Activated CD4-positive, alpha-beta T cell treated with anti-CD3 and anti-CD28 coated beads, Interleukin-2, amount 50 U/mL, for 1 hour (primary cell): ENCODE measurements at places on chromosomes 7 and 10.

DNA sequence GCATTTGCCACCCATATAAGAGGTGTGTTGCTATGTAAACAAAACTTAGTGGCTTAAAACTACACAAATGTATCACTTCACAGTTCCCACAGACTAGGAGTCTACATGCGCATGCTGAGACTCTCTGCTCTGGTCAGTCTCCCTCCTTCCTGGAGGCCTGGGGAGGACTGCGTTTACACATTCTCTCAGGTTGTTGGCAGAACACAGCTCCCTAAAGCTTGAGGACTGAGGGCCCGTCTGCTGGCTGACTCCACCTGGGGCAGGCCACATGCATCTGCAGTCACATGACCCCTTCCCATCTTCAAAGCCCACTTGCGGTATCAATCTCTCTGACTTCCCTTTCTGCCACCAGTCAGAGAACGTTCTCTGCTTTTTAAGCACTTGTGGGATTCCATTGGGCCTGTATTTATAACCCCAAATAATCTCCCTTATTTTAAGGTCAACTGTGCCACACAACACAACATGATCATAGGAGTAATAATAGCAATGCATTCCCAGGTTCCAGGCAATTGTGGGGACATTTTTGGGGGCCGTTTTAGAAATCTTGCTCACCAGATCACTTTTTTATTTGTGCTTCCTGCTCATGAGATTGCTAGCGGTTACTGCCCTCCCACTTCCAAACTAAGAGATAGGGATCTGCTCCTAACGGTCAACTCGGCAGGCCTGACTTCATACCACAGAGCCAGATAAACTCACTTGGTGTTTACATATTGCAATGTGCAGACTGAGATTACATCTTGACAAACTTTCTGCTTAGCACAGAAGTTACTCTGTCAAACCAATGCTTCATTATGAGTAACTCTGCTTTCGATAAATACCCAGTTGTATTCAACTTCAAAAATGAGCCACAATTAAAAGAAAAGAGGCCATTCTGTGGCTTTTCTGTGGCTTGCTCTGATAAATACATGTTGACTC is 96.3 kb downstream of the ALOX5 start:
- DNase-seq: peak; percentile 48

GRCh38 chr10:132363921-132364593 is 32.1 kb downstream of the LRRC27 start:
- no peak for DNase-seq

GRCh38 chr10:68423522-68423921 is 16.4 kb upstream of the RUFY2 start:
- DNase-seq: peak; percentile 8

- DNase-seq: no peak
These were observed 11.8 kb upstream of the ZMIZ2 start for GRCh38 chr7:44736896-44737295.

- DNase-seq: no peak
These were observed 63.0 kb downstream of the PIP4K2A start for GRCh38 chr10:22651276-22651980.

DNA sequence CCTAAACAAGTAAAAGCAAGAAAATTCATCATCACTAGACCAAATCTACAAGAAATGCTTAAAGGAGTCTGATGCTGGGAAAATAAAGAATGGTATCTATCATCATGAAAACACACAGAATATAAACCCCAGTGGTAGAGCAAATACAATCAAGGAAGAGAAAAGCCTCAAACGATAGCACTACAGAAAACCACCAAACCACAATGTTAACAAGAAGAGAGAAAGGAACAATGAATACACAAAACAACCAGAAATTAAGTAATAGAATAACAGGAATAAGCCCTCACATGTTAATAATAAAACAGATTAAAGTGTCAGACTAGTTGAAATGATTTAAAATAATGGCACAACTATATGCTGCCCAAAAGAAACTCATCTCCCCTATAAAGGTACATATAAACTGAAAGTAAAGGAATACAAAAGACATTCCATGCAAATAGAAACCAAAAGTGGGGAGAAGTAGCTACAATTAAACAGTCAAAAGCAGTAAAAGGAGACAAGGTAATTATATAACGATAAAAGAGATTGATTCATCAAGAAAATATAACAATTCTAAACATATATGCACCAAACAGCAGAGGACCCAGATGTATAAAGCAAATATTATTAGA is 77.3 kb downstream of the JMJD1C start:
- no peak for DNase-seq

DNA sequence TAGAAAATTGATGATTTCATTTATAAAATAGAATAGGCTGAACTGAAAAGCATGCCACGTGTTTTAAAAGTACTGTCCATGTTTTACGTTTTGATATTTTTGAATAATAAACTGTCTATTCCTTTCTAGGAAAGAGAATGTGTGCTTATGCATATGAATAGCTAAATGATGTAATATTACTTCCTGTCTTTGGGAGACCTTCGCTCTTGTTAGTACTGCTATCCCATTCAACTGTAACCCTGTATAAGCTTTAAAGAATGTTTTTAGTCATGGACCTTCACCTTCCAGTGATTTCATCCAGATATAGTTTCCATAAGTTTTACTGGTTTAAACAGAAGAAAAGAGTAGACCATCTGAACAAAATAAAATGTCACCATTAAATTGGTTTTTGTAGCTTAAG is 274.4 kb upstream of the SEMA3A start:
- DNase-seq: no peak

DNA sequence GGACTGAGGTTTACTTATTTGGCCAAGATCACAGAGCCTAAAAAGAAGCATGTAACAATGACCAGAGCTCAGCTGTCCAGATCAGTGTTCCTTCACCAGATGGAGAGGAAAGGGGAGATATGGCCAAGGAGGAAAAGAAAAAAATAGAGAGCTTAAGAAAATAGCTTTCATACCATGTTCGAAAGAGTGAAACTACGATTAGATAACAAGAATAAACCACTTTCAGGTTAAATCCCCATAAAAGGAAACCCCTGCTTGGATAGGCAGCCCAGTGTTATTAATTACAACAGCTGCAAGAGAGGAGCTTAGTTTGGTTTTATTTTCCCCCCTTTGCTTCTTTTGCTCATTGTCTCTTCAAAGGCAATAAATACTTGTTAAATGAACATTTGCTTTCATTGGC is 160.8 kb downstream of the ZNF438 start:
- no peak for DNase-seq

GRCh38 chr7:134414109-134414508 is 44.8 kb downstream of the AKR1B1 start:
- DNase-seq: no peak

DNA sequence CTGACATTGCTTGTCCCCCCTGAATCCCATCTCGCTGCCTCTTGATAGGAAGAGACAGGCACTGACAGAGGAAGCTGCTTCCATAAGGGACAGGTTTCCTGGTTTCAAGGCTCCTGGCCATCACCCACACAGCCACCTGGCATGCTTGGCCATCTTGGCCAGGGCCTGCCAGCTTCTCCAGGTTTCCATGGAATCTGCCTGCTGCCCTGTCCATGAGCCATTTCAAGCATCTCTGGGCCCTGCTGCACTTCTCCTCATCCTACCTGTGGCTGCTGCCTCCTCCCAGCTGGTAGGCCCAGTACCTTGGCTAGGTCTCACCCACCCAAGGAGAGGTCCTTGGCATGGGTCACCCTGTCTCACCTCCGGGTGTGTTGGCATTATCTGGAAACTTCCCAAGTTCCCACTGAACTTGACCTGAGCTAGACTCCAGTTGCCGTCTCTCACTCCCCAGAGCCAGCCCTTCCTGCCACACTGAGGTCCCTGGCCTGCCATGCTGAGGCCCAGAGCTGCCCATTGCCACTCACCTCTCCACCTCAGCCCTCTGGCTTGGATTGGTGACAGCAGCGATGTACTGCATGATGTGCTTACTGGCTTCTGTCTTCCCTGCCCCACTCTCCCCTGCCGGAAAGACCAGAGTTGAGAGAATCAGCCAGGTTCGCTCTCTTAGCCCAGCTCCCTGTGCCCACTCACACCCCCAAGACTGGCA is 2.6 kb downstream of the MYO1G start:
- no peak for DNase-seq

DNA sequence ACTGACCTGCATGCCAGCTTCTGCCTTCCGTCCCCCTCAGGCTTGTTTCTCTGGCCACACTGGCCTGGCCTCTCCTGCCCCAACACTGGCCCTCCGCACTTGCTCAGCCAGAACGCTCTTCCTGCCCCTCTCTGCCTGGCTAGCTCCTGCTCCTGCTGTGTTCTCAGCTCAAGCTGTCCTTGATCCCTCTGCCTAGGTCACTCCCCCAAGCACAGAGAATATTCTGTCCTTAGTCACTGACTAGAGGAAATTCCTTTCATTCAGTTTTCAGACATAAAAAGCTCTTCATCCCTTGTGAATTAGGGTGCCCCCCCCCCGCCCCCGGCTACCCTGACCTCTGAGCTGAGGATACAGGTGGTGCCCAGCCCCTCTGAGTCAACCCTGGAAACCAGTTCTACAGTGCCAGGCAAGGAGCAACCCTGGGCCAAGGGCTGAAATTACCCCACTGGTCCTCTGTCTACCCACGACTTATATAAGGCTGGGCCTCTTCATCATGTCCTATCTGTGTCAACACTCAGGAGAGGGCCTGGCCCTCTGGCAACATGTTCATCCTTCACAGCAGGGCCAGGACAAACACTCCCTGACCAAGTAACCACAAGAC is 6.6 kb upstream of the SGPL1 start:
- no peak for DNase-seq

GRCh38 chr7:148318102-148318811 is 272.3 kb upstream of the C7orf33 start:
- DNase-seq: no peak

DNA sequence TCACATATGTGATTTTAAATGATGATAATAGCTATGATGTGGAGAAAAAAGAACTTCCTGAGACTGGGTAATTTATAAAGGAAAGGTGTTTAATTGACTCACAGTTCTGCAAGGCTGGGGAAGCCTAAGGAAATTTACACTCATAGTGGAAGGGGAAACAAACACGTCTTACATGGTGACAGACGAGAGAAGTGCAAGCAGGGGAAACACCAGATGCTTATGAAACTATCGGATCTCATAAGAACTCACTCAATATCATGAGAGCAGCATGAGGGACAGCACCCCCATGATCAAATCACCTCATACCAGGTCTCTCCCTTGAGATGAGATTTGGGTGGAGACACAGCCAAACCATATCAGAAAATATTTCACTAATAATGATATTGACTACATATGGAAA is 4.1 kb upstream of the LIPN start:
- no peak for DNase-seq

- DNase-seq: no peak
These were observed 6.7 kb upstream of the RASGEF1A start for GRCh38 chr10:43273543-43273942.

DNA sequence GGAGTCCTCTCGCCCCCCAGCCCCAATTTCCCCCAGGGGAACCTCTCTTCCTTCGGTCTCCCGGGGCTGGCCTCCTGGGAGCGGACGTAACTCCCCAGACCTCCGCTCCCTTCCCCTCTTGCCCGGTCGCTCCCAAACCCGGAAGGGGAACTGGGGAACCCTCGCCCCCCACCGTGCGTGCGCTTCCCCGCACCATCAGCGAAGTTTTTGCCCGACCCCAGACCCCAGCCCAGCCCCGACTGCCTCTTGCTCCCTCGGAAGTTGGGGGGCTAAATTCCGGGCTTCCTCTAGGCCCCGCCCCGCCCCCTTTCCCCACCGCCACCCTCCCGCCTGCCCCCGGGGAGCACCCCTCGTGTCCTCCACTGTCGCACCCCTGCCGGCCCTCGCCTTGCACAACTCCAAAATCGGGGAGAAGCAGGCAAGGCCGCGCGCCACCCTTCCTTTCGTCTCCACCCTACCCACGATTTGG is 436 bp downstream of the GNB2 start:
- DNase-seq: peak; percentile 40

GRCh38 chr7:90955641-90956207 is 308.5 kb upstream of the FZD1 start:
- no peak for DNase-seq

DNA sequence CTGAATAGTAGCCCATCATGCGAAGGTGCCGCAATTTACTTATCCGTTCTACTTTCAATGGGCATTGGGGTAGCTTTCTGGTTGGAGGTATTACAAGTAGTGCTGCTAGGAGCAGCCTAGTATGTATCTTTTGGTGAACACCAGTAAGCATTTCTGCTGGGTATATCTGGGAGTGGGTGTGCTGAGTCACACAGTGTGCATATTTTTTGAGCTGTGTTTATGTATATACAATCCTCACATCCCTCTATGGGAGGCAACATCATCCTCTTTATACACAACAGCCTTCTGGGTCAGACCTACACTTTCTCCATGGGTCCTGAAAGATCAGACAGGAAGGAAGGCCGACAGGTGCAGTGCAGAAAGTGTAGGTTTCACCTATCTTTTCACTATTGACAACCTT is 36.3 kb downstream of the PYROXD2 start:
- no peak for DNase-seq

- no peak for DNase-seq
These were observed 263.7 kb downstream of the GLI3 start for GRCh38 chr7:41973202-41973730.

- DNase-seq: no peak
These were observed 97.3 kb downstream of the CDK6 start for GRCh38 chr7:92739091-92739490.

- DNase-seq: no peak
These were observed 101.5 kb downstream of the ZMIZ1 start for GRCh38 chr10:79170226-79170752.

- DNase-seq: no peak
These were observed 237.0 kb downstream of the WDR37 start for GRCh38 chr10:1293157-1293556.

- DNase-seq: no peak
These were observed 119.4 kb downstream of the MICU1 start for GRCh38 chr10:72506474-72506873.

DNA sequence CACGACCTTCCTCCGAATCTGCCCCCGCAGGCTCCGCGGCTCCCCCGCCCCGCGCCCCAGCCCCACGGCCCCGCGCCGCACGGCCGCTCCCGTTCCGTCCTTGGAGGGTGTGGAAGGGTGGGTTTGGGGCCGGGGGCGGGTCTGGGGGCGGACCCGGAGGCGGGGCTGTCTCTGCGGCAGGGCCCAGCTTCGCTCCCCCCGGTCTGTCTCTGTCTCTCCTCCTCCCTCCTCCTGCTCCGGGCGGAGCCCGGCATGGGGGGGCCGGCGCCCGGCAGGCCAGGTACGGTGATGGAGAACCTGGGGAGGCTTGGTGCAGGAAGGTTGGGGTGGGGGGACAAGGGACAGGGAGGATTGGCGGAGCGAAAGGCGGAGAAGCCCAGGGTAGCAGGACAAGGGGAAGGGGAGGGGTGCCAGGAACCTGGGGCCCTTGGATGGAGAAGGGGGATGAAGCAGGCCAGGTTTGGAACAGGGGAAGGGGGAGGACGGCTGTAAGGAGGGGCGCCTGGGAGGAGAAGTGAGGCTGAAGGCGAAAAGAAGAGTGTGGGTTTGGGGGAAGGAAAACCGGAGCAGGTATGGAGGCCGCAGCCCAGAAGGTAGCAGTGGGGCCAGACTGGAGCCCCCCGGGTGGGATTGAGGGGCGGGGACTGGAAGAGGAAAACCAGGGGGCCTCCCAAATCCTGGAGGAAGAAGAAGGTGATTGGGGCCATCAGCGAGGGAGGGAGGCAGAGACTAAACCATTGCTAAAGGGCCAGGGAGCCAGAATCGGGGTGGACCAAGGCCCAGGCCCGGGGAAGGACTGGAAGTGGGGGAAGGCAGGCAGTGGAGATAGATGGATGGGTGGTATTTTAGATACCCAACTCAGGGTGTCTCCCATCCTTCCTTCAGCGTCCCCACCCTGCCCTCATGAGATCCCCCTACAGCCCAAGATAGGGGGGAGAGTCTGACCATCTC is at the start of gene NYAP1:
TSS of gene NYAP1 (plus strand) at position 206 of the 951 bp plus-strand sequence. CDS start 1,385 bp downstream, outside the sequence.
- peak; percentile 60 for DNase-seq
